ENCODE measurements at places on chromosomes 12 and 14.

GRCh38 chr14:31745741-31746140, 184.5 kb downstream of the NUBPL start:
- no peak for DNase-seq

GRCh38 chr12:105858981-105859710, 279.6 kb downstream of the NUAK1 start:
- DNase-seq = no peak

- DNase-seq = no peak
Measured at GRCh38 chr14:102239231-102239630, 65.7 kb downstream of the MOK start.

DNA sequence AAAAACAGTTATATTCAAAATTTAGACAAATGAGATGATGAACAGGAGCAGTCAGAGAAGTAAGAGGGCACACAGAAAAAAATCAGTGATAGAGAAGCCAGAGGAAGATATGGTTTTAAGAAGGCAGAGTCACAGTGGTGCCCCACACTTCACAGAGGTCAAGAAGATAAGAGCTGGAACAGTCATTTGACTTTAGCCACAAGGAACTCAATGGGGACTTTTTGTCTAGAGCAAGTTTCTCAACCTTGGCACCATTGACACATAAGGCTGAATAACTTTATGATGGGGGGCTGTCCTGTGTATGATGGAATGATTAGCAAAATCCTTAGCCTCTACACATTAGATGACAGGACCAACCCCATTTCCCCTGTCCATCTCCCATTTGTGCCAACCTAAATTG, 172.8 kb upstream of the PLEKHG7 start:
- no peak for DNase-seq

DNA sequence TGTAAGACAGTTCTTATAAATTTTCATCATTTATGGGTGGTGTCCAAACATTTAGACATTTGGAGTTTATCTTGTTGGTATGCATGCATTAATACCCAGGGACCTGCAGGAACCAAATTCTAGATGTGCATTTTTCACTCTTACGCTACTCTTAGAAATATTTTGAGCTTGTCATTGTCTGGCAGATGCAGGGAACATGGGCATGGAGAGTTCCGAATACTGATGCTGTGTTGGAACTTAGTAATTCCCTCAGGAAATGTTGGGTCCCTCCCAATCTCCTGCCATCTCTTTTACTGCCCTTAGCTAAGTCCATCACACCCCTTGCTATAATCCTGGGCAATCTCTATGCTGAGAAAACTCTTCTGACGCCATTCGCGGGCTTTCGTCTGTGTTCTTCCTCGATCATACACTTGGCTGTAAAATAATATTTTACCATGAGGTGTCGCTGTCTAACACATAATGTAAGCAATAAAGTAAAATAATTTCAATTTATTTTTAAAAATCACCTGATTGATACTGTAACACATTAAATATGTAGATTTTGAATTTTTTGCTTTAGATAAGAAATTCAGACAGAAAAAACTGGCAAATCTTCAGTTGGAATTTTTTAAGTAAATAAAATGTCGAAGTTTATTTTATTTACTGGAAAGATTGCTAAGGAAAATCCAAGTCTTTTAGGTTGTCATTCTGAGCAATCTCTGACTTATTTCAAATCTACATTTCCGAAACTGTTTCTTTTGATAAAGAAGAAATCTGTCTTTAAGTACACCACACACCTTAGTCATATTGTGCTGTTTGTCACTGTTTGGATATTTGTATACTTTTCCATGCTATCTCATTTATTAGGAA, 304.1 kb upstream of the SSTR1 start:
- no peak for DNase-seq

- no peak for DNase-seq
Measured at GRCh38 chr14:93970965-93971634, 5.3 kb downstream of the ASB2 start.

All from NCI-H1436 treated with DMSO at 0.1 percent for 48 hours (cell line).